ENCODE measurements at places on chromosomes 12 and 14. TPM values are rescaled to one million over a fixed set of nuclear protein-coding genes. Genes with fewer than 3 reads are reported as not detected.

Gene BAZ2A
- polyA plus RNA-seq: 56.0 TPM

GRCh38 chr12:97132270-97132669, 225.2 kb downstream of the NEDD1 start:
- peaks cover 2% of the 10 kb centered on the region for H3K27me3 ChIP-seq
- DNase-seq: no peak

DNA sequence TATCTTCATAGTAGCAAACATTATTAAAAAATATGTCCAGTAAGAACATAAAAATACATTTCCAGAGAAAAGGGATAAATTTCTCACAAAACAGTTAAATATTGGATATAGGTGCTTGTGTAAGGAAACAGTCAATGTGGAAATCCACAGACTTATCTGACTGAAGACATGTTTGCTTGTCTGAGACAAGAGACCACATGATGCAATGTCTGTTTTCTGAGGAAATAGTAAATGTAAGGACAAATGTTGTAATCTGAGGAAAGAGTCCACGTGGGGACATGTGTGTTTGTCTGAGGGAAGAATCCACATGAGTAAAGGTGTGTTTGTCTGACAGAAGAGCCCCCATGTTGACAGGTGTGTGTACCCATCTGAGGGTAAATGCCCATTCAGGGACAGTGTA, 1093.2 kb downstream of the TMEM121 start:
- no peaks in the 10 kb centered on the region for H3K36me3 ChIP-seq
- H3K4me1 ChIP-seq: no peaks in the 10 kb centered on the region
- no peak overlapping the region for H3K27ac ChIP-seq

DNA sequence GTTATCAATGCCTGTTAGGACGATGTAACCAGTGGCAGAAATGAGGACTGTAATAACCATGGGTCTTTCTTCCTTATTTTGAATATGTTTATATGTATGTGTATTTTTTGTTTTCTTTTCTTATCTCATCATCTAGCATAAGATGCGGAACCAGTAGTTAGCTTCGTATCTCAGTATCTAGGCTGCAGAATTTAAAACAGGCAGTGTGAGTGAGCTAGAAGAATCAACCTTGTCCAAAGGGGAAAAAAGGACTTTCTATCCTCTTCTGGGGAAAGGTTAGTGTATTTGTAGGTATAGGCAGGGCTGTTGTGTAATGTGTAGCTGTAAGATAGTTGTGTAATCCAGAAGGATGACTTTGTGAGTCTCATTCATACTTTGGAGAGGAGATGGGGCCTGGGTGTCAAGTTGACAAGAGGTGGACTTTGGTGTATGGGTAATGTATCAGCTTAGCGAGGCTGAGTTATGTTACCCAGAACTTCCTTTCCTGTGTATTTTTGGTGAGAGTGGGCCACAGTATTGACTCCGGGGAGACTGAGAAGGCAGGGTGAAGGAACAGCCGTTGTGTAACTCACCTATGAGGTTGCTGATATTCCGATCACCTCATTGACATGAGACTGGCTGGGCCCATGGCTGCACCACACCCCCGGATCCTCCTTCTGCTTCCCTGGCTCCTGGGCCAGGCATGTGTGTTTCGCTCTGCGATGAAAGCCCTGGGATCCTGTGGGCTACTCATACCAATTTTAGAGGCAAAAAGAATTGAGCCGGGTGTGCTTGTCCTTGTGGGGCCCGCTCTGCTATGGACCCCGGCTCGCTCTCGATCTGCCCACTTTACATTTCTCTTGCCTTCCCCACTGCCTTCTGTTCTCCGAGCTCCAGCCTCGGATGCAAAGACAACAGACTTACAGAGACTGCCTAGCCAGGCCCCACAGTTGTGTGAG, 24.3 kb downstream of the DLK1 start:
- no peaks in the 10 kb centered on the region for H3K4me1 ChIP-seq
- DNase-seq: no peak
- no peak overlapping the region for H3K4me3 ChIP-seq

GRCh38 chr12:67988601-67989021, 636 bp upstream of the IFNG-AS1 start:
- DNase-seq: no peak
- H3K4me1 ChIP-seq: no peaks in the 10 kb centered on the region
- no peak overlapping the region for H3K4me3 ChIP-seq
- no peaks in the 10 kb centered on the region for H3K36me3 ChIP-seq

DNA sequence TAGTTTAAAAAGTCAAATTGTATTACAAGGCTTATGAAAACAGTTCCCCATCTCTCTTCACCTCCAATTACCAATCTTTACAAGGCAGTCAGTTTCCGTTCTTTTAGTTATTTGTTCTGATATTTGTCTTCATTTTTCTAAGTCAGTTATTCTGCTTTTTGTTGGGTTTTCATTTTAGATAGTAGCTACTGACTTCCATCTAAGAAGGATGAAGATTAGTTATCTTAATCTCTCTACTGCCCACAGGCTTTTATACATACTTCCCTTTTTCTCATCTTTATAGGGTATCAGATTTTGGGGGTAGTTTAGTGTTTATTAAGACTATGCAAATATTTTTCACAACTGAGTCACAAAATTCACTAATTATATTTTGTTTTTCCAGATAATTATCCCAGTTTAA, 38.4 kb downstream of the FRS2 start:
- H3K27me3 ChIP-seq: no peaks in the 10 kb centered on the region
- no peak for DNase-seq
- no peak overlapping the region for H3K27ac ChIP-seq
- H3K4me1 ChIP-seq: peaks cover 9% of the 10 kb centered on the region
- H3K4me3 ChIP-seq: no peak overlapping the region

DNA sequence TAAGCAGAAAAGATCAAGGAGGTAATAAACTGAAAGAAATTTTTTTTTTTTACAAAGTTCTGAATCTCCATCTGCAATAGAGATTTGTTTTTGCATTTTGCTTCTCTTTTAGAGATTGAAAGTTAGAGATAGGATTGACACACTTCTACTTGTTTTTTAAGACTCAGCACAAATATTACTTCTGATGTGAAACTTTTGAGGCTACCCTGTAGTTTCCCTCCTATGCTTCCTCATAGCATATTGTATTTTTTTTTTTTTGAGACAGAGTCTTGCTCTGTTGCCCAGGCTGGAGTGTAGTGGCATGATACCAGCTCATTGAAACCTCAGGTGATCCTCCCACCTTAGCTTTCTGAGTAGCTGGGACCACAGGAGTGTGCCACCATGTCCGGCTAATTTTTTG, 32.1 kb upstream of the SGPP1 start:
- no peak overlapping the region for H3K4me3 ChIP-seq
- no peaks in the 10 kb centered on the region for H3K27me3 ChIP-seq
- no peaks in the 10 kb centered on the region for H3K36me3 ChIP-seq
- no peaks in the 10 kb centered on the region for H3K4me1 ChIP-seq

GRCh38 chr12:100826323-100826722, 31.7 kb downstream of the ANO4 start:
- DNase-seq: peak; percentile 26
- H3K4me3 ChIP-seq: no peak overlapping the region
- H3K4me1 ChIP-seq: no peaks in the 10 kb centered on the region
- no peak overlapping the region for H3K27ac ChIP-seq
- H3K27me3 ChIP-seq: no peaks in the 10 kb centered on the region

Measured in endothelial cell of umbilical vein (primary cell).